ENCODE measurements at places on chromosomes 16 and 17.
A peak's percentile ranks its signal among the peaks of the same experiment; 100 is the strongest.

DNA sequence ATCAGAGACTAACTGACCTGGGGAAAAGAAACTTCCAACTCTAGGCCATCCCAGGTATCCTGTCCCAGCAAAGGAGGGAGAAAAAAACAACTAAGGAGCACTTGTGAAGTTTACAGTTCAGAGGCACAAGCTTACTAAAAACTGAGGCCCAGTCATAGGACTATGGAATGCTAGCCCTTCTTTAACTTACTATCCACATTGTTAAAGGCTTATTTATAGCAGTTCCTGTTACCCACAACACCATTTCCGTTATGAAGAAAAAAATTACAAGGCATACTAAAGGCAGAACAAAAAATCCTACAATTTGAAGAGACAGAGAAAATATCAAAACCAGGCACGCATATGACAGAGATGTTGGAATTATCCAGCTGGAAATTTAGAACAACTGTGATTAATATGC lies 159.1 kb downstream of the CDH11 start:
- DNase-seq = no peak

- DNase-seq = no peak
Observed at GRCh38 chr17:158379-158778, 21.0 kb downstream of the SCGB1C2 start.

DNA sequence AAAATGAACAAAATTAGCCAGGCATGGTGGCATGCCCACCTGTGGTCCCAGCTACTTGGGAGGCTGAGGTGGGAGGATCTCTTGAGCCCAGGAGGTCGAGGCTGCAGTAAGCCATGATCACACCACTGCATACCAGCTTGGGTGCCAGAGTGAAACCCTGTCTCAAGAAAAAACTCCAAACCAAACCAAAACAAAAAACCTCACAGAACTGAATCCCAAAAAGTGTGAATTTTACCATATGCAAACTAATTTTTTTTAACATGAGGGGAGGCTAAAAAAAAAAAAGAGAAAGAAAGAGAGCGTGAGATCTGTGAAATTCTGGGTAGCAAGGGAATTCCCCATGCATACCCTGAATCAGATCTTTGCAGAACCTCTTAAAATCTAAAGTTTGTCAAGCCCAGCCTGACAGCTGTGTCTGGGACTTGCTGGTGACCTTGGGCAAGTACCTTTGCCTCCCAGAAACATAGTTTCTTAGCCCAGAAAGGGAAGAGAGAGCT lies 17.1 kb upstream of the CDH1 start:
- DNase-seq = no peak

- no peak for DNase-seq
Observed at GRCh38 chr17:15432807-15433611, 34.4 kb downstream of the CDRT4 start.

GRCh38 chr17:81342269-81343070 lies 47.4 kb upstream of the SLC38A10 start:
- peak; percentile 61 for DNase-seq

DNA sequence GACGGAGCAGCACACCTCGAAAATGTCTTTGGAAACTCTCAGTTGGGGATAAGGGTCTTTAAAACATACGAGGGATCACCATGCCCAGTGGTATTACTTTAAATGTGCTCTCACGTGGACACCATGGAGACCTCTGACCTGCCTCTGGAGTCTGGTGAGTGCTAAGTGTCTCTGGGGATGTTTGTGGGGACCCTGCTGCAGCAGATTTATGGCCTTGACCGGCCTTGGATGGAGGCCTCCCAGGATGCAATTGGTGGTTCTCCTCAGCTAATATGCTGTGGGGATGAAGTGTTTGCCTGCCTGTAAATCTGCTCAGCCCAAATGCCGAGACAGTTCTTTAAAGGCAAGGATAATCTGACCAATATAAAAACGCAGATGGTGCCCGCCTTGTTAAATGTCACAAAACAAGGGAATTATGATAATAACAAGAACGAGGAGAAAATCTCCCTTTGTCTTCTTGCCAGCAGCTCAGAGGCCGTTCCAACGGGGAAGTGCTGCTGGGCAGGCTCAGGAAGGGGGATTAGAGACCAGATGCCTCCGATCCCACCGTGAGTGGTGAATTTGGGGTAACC lies 154.4 kb downstream of the ABCC12 start:
- no peak for DNase-seq
